ENCODE measurements at places on chromosomes 2 and 18.

GRCh38 chr2:130841741-130842365, 5.1 kb downstream of the ARHGEF4 start:
- DNase-seq: no peak

GRCh38 chr2:72036595-72036994, 111.1 kb downstream of the CYP26B1 start:
- DNase-seq: no peak

DNA sequence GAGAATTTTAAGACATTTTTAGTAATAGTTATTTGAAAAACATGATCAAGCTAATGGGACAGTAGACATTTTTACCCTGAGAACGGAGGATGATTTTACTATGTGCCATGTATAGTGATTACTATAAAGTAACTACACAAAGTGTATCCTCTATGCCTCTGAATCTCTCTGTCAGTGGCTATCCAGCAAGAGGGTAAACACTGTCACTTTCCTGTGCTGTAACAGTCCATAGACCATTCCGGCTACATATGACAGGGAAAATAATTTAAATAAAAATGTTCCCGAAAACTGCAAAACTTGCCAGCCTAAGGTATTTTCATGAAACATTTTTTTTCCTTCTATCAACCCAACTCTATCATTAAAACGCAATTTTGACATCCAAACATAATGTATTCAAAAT, 1632.2 kb upstream of the ACVR2A start:
- no peak for DNase-seq

- no peak for DNase-seq
Observed at GRCh38 chr2:20451761-20452499, 5.1 kb downstream of the RHOB start.

GRCh38 chr2:230557065-230557464, 141.1 kb downstream of the SP100 start:
- no peak for DNase-seq

- no peak for DNase-seq
Observed at GRCh38 chr2:141280037-141280436, 850.8 kb downstream of the LRP1B start.

GRCh38 chr2:76498360-76498759, 787.6 kb upstream of the GCFC2 start:
- no peak for DNase-seq

- DNase-seq: peak; percentile 62
Observed at GRCh38 chr2:3154700-3155099, 222.9 kb downstream of the EIPR1 start.

- no peak for DNase-seq
Observed at GRCh38 chr18:55401638-55402191, 186.3 kb downstream of the TCF4 start.

- no peak for DNase-seq
Observed at GRCh38 chr2:55811048-55811447, 112.5 kb downstream of the EFEMP1 start.

DNA sequence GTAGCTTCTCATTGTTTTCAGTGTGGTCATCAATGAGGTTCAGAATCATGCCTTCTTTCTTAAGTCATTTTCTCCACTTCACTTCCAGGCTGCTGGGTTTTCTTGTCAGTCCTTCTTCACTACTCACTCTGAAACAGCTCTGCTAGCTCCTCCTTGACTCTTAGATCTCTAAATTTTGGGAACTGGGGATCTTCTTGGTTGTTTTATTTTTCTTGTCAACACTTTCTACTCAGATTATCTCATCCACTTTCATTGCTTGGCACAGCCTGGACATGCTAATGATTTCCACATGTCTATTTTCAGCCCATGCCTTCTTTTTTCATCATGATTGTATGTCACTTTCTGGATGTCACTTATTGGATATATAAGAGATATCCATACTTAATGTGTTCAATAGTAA, 517.8 kb upstream of the DSEL start:
- DNase-seq: no peak

DNA sequence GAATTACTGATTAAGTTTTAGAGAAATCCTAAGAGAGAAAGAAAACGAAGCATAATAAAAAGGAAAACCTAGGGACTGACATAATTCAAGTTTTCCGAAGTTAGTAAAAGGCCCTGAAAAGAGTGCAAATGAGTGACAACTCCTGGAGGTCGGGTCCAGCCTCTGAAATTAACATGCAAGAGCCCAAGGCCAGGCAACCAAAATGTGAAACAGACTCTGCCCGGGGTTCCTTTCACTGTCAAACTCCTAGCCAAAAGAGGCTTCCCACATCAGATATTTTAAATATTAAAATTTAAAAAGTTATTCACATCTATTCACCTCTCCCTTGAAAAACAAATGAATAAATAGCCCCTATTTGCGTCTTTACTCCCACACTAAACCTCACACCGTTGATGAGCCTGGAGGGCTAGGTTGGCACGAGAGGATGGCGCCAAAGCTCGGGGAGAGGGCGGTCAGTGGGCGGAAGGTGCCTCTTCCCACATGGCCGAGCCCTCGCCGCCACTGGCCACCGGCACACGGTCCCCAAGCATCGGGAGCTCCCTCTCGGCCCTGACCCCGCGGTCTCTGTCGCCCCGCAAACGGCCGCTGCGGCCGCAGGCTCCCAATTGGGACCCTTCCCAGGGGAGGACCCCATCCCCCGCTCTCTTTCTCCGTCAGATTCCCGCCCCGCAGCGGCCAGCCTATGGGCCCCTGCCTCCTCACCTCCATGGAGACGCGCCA, 630 bp downstream of the PPM1G start:
- DNase-seq: peak; percentile 41

GRCh38 chr2:37631698-37632097, 39.7 kb downstream of the CDC42EP3 start:
- no peak for DNase-seq

DNA sequence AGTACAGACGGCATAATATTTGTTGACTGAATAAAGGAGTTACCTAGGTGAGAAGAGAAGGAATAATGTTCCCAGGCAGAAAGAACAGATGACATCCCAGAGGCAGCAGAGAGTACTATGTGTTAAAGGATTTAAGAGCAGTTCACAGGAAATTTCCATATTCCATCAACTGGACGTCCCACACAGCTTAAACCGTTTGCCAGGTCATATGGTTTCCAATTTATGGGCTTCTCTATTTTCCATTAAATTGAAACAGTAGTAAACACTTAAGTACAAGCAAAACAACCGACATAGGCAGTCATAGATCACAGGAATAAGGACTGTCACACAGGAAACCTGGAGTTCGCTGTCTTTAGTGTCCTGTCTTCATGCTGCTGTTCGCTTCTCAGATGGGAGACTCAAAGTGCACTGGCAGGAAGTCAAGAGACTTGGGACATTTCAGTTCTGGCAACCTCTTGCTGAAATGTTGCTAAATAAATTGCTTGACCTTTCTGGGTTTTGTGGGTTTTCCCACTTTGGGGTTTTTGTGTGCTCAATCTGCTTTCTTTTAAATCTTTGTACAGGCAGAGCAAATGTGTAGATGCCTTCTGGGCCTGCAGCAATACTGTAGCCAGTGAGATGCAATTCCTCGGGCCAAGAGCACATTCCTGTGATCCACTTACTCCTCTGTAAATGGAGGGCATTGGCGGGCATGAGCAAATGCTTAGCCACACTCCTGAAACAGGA, 5.8 kb upstream of the PIEZO2 start:
- DNase-seq: no peak

DNA sequence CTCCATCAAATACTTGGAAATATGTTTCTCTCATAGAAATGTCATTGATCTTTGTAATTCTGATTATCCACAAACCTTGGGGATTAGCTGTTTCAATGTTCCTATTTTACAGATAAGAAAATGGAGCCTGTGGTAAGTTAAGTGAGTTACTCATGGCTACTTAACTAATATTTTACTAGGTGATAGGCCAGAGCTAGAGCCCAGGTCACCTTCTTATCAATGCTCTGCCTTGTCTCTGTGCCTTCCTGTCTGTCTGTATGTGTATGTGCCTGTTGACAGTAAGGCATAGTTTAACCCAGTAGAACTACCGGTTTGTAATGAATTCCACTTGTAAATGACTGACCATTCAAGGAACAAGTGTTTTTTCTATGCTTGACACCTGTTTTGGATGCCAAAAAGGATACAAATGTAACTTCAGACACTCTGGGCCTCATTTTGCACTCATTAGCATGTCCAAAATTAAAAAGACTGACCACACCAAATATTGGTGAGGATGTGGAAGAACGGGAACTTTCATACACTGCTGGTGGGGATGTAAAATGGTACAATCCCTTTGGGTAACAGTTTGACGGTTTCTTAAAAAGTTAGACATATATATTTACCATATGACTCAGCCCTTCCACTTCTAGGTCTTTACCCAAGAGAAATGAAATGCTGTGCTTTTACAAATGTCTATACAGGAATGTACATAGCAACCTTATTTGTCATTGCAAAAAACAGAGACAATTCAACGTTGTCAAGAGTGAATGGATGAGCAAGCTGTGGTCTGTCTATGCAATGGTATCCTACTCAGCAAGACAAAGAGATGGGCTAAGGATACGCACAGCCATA, 19.6 kb upstream of the IL1A start:
- no peak for DNase-seq

DNA sequence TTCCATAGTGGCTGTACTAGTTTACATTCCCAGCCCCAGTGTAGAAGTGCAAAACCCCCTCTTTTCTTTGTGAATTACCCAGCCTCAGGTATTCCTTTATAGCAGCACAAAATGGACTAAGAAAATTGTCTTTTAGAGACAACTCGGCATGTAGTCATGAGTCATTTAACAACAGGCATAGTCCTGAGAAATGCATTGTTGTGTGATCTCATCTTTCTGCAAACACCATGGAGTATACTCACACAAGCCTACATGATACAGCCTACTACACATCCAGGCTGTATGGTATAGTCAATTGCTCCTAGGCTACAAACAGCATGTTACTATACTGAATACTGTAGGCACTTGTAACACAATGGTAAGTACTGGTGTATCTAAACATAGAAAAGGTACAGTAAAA, 44.4 kb upstream of the MBP start:
- DNase-seq: no peak

- DNase-seq: no peak
Observed at GRCh38 chr18:44039216-44039615, 641.5 kb upstream of the SETBP1 start.

DNA sequence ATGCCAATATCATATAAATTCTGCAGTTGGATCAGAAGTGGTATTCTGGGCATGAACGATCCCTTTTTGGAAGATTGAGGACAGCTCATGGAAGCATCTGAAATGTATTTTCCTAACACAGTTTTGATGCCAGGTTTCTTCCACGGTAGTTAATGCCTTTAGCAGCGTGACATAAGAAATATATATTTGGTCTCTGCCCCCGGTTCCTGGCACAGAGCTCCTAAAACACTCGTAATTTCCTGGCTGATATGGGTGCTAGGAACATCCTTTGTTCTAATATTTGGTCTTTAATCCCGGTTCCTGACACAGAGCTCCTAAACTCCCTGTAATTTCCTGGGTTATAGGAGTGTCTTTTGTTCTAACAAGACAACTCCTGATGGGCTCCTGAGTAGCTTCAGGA, 8.2 kb upstream of the CABLES1 start:
- no peak for DNase-seq

- DNase-seq: peak; percentile 16
Observed at GRCh38 chr2:163182764-163183354, 344.3 kb upstream of the KCNH7 start.

DNA sequence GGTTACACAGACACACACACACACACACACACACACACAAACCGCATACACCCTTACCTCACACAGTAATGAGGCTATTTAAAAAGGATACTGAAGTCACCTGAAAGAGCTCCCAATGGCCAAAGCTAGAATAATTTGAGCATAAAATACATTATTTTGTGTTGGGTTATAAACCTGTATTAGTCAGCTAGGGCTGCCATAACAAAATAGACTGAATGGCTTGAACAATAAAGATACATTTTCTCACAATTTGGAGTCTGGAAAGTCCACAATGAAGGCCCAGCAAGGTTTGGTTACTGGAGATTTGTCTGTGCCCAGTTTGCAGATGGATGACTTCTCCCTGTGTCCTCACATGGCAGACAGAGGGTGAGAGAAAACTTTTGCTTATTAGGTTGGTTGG, 605.4 kb upstream of the REG3G start:
- no peak for DNase-seq

GRCh38 chr2:62472312-62472711, 33.7 kb downstream of the TMEM17 start:
- DNase-seq: no peak

DNA sequence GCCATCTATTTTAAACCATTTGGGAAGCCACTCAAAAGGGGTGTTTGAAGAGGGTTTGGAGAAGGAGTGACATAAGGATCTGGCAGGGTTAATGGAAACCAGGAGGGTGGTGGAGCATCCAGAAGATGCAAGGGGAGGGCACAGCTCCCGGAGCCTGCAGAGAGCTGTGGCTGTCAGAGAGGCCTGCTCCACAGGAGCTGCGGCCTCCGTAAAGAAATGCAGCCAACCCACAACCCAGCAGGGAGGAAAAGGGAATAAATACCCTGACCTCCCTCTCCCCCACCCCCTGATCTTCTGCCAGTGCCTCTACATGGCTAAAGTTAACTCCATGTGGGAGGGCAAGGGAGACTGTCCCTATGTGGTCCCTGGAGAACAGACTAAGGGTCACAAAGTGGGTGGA, 567.1 kb upstream of the POU3F3 start:
- no peak for DNase-seq

DNA sequence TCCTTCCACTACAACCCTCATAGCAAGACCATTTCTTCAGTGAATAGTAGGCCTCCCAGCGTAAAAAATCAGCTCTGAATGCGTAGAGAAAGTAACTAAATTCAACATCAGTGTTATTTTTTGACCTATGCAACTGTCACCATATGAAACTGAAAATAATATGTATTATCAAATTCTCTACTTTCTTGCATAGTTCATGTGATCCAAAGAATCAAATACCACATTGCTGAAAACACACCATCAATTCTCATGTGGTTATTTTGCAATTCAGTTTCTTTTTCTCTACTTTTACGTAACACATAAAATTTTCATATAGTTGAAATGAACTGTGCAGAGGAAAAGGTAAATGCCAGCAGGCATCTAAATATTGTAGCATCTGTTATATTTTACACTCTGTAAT, 208.5 kb upstream of the SPOPL start:
- no peak for DNase-seq

GRCh38 chr2:160087854-160088745, 25.7 kb upstream of the PLA2R1 start:
- peak; percentile 50 for DNase-seq

GRCh38 chr2:196137271-196137670, 34.1 kb downstream of the STK17B start:
- no peak for DNase-seq

DNA sequence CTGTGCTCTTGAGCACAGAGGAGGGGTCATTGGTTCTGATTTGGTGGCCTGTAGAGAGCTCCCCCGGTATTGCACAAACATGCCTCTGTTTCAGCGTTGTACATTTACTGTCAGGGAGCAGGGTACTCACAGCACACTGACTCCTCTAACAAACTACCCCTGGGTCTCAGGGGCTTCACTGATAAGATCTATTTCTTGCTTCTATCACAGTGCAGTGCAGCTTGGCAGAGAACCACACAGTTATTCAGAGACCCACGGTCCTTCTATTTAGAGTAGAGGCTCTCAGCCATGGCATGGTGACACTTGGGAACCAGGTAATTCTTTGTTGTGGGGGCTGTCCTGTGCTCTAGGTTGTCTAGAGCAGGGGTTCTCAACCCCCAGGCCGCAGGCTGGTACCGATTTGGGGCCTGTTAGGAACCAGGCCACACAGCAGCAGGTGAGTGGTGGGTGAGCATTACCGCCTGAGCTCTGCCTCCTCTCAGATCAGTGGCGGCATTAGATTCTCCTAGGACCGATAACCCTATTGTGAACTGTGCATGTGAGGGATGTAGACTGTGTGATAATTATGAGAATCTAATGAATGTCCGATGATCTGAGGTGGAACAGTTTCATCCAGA, 133.4 kb upstream of the MYCN start:
- DNase-seq: no peak

GRCh38 chr2:227310756-227311110, 14.3 kb upstream of the MFF start:
- no peak for DNase-seq
